ENCODE measurements at places on chromosomes 16 and 17.

DNA sequence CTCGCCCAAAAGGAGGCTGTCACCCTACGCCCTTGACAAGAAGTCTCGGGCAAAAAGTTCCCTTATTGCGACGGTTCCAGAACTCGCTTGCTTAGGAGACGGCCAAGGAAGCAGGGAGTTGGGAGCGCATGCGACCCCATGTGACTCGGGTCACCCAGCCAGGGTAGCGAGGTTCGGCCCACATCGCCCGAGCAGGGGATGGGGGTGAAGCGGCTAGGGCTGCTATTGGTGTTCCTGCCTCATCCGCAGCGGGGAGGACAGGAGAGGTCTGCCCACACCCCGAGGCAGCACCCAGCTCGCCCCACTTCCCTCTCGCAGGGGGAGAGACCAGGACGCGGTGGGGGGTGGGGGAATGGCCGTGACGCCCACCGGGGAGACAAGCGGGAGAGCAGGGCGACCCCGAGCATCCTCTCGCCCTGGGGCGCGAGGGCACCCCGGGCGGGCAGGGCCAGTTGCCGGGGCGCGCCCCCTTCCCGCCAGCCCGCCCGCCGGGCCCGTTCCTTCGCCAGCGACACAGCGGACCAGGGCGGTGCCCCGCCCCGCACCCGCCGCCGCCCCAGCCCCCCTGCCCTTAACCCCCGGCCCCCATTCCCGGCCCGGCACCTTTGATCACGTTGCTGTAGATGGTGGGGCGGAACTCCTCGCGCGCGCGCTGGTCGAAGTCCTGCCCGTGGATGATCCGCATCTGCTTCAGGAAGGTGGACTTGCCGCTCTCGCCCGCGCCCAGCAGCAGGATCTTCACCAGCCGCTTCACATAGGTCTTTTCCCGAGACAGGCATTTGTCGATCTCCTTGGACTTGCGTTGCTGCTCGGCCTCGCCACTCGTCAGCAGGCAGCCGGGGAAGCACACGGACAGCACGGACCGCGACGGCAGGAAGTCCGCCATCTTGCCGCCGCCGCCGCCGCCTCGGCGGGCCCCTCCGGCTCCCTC, 567 bp downstream of the GNA13 start:
- DNase-seq, result peak; percentile 46

GRCh38 chr17:2693561-2694380, 17.8 kb downstream of the CLUH start:
- DNase-seq, result no peak

DNA sequence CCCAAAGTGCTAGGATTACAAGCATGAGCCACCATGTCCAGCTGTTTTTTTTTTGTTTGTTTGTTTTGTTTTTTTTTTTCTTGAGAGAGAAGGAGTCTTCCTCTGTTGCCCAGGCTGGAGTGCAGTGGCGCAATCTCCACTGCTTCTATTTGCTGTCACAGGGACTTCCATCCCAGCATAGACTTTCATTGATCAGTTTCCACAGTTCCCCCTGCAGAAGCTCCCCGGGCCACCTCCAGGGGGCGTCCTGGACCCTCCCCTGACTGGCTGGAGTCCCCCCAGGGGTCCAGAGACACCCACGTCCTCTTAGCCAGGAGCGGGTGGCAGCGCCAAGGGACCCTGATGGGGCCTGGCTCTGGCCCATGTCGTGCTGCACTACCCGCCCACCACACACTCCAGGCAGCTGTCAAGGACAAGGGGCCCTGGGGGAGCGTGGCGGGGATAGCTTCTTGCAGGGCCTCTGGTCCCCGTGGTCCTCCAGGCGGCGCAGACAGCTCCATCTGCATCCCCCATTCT, 3.1 kb upstream of the NPW start:
- no peak for DNase-seq

- no peak for DNase-seq
Measured at GRCh38 chr17:67546578-67547527, 169.8 kb downstream of the PITPNC1 start.

GRCh38 chr16:54177052-54177861, 109.3 kb downstream of the IRX3 start:
- no peak for DNase-seq

DNA sequence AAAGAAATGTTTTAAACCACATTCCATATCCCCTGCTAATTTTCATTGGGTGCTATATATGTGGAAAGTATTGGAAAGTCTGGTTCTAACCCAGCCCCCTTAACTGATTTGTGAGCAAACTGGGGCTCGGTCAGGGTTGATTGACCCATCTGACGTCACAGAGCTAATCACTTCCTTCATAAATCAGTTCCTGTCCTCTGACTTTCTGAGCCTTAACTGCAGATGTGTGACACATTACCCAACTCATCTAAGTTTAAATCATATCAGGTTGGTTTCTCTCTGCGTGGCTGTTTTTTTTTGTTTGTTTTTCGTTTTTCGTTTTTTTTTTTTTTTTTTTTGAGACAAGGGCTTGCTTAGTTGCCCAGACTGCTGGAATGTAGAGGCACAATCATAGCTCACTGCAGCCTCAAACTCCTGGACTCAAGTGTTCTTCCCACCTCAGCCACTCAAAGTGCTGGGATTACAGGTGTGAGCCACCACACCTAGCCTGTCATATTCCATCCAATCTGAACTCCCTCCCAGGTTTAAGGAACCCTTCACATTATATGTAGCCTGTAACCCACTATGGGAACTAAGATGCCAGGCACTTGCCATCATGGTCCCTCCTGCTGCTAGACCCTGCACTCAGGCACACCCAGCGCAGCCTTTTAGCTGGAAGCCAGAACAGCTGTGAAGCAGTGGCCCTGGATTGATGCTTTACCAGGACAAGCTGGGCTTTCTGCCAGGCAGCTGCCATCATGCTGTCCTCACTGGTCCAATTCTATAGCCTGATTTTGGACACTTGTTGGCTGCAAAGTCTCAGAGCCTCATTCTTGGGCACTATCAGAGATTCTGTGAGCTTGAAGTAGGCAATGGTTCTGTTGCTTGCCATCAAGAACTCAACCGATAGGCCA, 6.9 kb upstream of the BPTF start:
- DNase-seq, result no peak

DNA sequence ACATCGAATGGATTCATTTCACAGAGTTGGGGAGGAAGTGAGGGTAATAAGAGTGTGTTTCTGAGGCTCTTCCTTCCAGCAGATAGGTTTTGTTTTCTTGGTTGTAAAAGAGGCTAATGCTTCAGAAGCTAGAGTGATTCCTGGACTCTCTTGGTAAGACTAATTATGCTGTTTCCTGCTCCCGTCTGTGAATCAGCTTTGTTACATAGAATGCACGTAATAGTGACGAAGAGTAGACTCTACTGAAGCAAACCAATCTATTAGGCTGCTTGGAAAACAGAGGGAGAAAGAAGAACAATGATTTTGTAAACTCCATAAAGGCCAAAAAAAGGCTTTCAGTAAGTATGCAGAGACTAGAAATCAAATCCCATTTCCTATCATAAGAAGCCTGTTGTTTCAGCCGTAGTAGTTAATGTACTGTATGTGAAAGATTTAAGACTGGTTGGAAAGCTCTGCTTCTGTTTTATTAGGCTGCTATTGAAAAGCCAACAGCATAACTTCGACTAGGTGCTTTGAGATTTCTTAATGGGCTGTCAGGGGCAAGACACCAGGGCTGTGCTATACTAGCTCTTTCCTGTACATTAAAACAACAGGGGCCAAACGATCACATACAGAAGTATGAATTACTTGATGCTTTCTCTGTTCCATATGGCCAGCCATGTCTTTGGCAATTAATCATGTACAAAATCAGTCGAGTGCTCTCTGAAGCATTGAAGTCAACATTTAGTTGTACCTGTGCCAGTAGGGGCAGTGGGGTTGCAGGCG, 219.0 kb downstream of the FTO start:
- no peak for DNase-seq

DNA sequence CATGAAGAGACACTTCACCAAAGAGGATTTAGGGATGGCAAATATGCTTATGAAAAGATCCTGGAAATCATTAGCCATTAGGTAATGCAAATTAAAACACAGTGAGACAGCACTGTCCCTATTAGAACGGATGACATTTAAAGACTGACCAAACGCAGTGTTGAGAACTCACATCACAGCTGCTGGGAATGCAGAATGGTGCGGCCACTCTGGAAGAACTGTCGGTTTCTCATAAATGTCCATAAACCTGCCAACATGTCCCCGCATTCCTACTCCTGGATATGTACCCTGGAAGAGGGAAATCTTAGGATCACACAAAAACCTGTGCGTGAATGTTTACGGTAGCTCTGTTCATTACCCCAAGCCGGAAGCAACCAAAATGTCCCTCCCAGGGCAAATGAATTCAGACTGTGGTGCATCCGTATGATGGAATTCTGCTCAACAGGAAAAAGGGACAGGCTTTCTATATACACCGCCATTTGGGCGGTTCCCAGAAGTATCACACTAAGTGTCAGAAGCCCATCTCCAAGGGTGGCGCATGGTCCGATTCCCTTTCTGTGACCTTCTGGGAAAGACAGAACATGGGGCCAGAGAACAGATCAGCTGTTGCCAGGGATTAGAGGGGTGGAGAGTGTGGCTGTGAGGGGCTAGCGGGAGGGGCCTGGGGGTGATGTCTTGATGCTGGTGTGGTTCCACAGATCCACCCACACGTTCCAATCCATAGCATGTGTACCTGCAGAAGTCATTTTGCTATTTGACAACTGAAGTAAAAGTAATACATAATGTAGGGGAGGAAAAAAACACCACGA, 197.2 kb upstream of the CHMP6 start:
- no peak for DNase-seq

GRCh38 chr17:20996724-20997615, 45.8 kb downstream of the USP22 start:
- DNase-seq, result no peak

- DNase-seq, result peak; percentile 7
Measured at GRCh38 chr16:56262148-56262547, 70.9 kb downstream of the GNAO1 start.

GRCh38 chr16:66948134-66948836, 12.8 kb upstream of the CES3 start:
- no peak for DNase-seq

DNA sequence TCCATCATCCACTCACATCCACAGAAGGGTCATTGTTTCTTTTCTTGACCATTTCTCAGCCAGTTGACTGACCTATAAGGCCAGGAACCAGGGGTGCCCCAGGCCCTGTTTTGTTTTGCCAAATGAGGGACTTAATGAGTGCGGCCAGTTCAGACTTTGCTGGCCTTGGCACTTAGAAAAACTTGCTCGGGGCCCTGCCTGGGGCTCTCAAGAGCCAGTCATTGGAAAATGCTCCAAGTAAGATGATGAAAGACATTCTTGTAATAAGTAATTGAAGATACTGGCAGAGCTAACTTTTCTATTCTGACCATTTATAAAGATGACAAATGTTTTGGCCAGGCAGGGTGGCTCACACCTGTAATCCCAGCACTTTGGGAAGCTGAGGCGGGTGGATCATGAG, 29.0 kb upstream of the CLEC18B start:
- DNase-seq, result no peak
